ENCODE measurements at places on chromosomes 5 and 9. TPM values are rescaled to one million over a fixed set of nuclear protein-coding genes. Genes with fewer than 3 reads are reported as not detected.

DNA sequence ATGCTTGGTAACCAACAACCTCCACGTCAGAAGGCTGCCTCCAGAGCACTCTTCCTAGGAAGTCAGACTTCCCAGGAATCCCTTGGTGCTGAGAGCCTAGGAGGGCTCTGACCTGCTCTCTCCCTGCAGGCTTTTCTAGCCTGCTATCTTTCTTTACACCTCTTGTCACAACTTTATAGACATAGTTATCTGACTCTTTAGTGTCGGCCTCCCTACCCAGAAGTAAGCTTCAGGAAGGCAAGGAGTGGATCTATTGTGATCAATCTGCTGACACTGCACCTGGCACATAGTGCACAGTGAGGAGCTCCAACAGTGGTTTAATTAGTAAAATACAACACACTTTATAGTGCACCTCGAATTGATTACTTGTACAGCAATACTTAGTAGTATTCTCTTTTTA, 2.3 kb downstream of the AFAP1L1 start:
- no peak for DNase-seq

- DNase-seq: no peak
Observed at GRCh38 chr5:180803181-180804128, 849 bp upstream of the MGAT1 start.

GRCh38 chr9:92605224-92605623, 64.7 kb downstream of the IPPK start:
- DNase-seq: no peak

DNA sequence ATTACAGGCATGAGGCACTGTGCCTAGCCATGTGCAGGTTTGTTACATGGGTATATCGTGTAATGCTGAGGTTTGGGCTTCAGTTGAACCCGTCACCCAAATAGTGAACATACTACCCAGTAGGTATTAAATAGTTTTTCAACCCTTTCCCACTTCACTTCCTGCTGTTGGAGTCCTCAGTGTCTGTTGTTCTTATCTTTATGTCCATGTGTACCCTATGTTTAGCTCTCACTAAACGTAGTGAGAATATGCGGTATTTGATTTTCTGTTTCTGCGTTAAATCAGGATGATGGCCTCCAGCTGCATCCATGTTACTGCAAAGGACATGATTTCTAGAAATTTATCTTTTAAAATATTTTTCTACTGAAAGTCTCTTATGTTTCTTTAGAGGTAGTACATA, 17.8 kb downstream of the MTREX start:
- DNase-seq: no peak

GPR151 gene
- total RNA-seq: not detected

TMC1 gene
- not detected for total RNA-seq

All from SK-MEL-5 (cell line).